IMR-90 (cell line): ENCODE measurements at places on chromosomes 5 and 9.

DNA sequence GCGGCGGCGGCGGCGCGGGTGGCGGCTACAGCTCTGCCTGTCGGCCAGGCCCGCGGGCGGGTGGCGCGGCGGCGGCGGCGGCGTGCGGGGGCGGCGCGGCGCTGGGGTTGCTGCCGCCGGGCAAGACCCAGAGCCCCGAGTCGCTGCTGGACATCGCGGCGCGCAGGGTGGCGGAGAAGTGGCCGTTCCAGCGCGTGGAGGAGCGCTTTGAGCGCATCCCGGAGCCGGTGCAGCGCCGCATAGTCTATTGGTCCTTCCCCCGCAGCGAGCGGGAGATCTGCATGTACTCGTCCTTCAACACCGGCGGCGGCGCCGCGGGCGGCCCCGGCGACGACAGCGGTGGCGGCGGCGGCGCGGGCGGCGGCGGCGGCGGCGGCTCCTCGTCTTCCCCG is 296 bp downstream of the ZSWIM6 start:
- no peak for DNase-seq

DNA sequence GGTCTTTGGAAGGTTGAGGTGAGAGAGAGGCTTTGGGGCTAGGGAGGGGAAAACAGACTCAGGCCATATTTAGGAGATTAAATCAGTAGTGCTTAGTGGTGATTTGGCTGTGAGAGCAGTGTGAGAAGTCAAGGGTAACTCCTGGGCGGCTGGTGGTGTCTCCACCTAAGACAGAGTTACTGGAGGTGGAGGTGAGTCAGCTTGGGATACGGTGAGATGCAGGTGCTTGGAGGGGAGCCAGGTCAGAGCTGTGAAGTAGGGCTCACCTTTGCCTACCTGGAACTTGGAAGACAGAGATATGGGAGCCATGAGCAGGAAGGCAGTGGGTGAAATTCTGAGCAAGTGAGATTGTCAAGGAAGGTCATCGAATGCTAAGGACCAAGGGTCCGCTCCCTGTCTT is 24.5 kb downstream of the RGS3 start:
- no peak for DNase-seq

DNA sequence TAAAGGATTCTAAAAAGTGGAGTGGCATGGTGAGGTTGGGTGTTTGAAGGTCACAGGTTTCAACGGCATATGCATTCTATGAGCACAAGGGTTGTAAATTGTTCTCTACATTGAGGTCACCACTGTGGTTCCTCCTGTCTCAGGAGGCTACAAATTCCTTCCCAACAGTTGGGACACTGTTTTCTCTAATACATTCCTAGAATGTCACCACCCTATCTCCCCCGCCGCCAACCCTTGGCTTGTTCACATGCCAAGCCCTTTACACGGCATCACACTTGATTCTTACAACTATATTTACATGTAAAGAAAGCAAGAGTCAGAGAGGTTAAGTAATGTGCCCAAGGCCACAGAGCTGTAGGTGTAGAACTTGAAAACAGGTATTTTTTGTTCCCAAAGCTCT is 315.1 kb downstream of the RAB3C start:
- DNase-seq, result no peak

- no peak for DNase-seq
Observed at GRCh38 chr5:15214010-15214409, 286.0 kb upstream of the FBXL7 start.

GRCh38 chr5:113132564-113132963 is 156.0 kb downstream of the DCP2 start:
- no peak for DNase-seq

- no peak for DNase-seq
Observed at GRCh38 chr9:35364817-35365585, 124.9 kb upstream of the RUSC2 start.

- peak; percentile 1 for DNase-seq
Observed at GRCh38 chr9:5305741-5306140, 1.2 kb upstream of the RLN2 start.

DNA sequence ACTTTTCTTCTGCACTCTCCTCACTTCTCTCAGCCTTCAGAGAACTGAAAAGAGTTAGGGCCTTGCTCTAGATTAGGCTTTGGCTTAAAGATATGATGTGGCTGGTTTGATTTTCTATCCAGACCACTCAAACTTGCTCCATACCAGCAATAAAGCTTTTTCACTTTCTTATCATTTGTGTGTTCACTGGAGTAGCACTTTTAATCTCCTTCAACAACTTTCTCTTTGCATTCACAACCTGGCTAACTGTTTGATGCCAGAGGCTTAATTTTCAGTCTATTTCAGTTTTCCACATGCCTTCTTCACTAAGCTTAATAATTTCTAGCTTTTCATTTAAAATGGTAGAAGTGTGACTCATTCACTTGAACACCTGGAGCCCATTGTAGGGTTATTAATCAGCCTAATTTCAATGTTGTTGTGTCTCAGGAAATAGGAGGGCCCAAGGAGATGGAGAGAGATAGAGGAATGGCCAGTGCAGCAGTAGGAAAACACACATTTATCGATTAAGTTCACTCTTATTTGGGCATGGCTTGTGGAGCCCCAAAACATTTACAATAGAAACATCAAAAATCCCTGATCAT is 5.9 kb downstream of the ATPSCKMT start:
- no peak for DNase-seq

GRCh38 chr5:31427013-31427723 is 104.7 kb downstream of the DROSHA start:
- DNase-seq, result no peak

DNA sequence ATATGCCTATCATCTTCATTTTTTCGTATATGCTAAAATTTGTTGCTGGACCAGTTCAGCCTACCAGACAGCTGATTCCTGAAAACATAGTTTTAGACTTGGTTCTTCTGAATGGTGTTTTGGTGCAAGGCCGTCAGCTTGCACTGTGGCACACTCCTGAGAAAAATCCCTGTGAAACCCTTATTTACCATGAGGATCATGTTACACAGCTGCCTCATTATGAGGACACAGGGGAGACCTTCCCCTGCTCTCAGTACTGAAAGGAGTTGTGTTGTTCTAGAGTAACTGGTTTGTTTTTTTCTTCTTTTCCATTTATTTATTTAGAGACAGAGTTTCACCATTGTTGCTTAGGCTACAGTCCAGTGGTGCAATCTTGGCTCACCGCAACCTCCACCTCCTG is 37.6 kb downstream of the MAST4 start:
- no peak for DNase-seq

- no peak for DNase-seq
Observed at GRCh38 chr5:80078921-80079320, 43.8 kb downstream of the THBS4 start.

DNA sequence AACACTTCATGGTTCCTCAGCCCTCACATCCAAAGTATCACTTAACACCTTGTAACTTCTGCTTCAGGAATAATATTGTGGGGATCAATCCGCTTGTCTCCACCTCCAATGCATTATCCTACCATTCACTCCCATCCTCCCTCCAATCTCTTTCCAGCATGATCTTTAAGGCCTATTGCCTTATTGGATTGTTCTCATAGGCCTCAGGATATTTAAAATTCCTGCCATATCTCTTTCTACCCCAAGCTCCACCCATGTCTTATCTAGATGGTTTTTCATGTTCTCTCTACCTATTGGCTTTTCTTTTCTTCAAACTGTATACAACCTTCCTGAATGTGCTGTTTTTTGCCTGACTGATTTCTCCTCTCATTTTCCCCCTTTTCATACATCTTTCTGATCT is 7.2 kb downstream of the KDM4C start:
- DNase-seq, result no peak

- DNase-seq, result peak; percentile 4
Observed at GRCh38 chr5:94028001-94028400, 286.6 kb upstream of the POU5F2 start.

DNA sequence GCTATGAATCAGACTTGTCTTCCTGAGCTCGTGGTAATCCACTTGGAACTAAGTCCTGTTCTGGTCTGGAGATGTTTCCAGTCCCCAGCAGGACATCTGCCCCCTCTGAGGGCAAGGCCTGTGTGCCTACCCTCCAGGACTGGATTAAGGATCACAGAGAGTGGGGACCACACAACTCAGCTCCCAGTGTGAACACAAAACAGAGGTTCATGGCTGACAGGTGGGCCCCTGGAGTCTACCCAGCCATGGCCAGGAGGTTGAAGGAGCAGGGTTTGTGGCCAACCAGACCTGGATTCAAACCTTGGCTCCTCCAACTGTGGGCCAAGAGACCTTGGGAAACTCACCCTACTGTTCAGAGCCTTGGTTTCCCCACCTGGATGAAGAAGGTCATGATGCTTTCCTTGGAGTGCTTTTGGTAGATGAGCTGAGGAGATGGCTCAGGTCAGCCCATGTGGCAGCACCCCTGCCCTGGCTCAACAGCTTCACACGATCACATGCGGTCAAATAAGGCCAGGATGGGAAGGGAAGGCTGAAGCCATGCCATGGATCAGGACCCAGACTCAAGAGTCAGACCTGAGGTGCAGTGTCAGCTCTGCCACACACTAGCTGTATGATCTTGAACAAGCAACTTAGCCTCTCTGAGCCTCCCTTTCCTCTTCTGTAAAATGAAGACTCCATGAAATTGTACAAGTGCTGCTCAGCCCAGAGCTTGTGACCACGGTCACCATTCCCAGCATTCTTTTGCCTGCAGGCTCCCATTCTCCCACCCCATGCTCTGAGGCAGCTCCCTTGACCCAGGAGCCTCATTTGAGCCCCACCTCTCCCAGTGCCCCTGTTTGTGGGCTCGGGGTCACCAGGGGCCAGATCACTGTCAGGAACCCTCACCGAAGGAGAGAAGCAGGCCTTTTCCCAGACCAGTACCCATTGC is 27.3 kb upstream of the ANGPTL2 start:
- DNase-seq, result no peak

GRCh38 chr5:174531782-174532191 is 192.6 kb upstream of the MSX2 start:
- DNase-seq, result no peak

DNA sequence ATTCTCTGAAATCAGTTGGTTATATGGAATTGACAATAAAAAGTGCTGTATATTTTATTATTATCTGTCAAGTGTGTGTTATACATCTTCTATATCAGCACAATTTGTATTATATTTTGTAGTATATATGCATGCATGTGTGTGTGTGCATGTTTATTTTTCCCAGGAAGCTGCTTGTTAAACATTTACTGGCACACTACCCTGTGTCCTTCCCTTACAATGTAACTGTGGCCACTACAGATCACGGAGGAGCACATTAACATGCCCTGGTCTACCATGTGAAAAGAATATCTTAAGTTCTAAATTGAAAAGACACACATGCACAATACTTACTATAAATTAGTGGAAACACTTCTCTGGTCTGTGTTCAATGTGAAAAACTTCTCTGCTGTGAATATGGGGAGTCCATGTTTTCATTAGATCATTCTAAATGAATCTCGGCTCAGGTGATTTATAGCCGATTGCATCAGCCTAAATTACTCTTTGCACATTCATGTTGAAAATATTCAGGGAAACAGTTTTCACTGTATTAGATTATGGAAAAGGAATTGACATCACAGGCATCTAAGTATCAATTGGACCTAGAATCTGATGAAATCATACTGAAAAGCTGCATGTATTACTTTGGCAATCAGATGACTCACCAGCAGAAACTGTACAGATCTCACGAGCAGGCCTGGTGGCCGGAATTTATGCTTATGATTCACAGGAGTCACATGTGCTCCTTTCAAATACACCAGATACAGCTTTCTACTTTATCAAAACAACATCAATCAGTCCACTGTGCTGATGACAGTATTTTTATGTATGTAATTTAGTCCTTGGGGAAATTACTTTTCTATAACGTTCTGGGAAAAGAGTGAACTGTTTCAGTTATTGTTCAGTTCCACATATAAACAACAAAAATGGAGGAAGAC is 39.4 kb downstream of the LURAP1L start:
- peak; percentile 100 for DNase-seq

- no peak for DNase-seq
Observed at GRCh38 chr5:16975950-16976624, 40.0 kb upstream of the MYO10 start.

DNA sequence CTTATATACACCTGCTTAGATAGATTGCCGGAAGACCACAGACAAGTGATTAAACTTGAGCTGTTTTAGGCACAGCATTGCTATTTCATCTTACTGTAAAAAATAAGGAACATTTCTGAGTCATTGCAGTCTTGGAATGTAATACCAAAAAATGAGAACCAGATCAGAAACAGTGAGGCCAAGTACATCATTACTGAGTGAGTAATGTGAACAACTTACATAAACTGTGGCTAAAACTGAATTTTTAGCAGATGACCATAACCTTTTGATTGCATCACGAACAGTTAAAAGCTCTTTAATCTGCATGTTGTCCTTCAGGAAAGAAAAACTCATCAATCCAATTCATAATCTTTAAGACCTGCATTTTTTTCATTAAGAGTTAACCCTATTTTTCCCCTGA is 157.1 kb upstream of the FGF10 start:
- peak; percentile 68 for DNase-seq

GRCh38 chr5:69467442-69468225 is 25.0 kb upstream of the OCLN start:
- peak; percentile 10 for DNase-seq

DNA sequence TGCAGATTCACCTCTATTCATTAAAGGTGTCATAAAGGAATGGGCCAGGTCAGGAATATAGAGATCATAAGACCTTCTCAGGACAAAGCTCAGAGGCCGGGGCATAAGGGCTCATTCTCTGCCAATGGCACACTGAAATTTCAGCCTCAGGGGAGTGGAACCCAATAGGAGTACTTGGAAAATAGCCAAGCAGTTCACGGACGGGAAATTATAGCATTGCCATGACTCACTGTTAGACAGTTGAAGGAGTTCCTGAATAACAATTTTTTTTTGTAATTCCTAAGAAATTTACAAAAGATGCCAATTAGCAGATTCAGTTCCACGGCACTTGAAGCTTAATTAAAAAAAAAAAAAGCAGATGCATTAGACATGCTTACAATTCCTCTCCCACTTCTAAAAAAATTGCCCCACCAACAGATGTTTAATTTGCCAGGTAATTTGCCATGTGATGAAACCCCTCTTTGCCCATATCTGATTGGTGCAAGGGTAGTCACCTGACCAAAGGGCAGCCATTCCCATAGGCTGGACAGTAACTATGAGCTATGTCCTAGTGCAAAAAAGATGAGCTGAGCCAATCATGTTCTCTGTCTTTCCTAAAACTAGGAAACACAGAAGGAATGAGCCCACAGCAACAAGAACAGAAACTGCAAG is 58.6 kb downstream of the PTCD2 start:
- DNase-seq, result peak; percentile 86

DNA sequence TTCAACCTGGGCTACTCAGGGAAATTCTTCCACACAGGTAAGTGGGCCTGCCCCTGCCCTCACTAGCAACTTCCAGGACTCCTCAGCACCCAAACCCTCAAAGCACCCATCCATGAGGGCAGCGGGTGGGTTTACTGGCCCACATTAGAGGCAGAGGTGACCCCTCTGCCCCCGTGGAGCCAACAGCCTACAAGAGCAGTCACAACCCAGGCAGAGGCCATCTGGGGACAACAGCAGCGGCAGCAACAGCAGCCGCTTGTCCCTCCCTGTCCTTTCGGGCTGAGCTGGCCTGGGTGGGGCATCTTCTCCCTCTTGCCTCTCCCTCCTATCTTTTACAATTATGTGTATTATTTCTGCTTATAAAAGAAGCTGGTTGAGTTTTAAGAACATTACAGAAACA is 25.1 kb downstream of the NDST1 start:
- DNase-seq, result no peak

GRCh38 chr9:98147582-98147981 is 28.6 kb upstream of the TRIM14 start:
- peak; percentile 13 for DNase-seq
